Lung (tissue), 17 donors: ENCODE measurements at places on chromosomes 13 and 19. TPM values are rescaled to one million over a fixed set of nuclear protein-coding genes. Genes with fewer than 3 reads are reported as not detected.

DNA sequence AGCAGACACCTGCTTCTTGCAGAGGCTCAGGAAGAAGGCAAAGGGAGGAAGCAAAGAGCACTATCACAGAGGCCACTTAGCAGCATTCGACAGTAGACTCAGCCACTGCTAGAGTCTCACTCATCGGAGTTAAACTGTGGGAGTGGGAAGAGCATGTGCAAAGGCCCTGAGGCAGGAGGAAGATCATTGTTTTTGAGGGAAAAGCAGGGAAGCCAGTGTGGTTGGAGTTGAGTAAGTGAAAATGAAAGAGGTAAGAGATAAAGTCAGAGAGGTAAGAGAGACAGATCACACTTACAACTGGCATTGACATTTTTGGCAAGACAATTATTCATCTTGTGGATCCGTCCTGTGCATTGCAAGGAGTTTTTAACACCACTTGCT lies 41.1 kb upstream of the CEACAM20 start:
- DNase-seq = no peak

DNA sequence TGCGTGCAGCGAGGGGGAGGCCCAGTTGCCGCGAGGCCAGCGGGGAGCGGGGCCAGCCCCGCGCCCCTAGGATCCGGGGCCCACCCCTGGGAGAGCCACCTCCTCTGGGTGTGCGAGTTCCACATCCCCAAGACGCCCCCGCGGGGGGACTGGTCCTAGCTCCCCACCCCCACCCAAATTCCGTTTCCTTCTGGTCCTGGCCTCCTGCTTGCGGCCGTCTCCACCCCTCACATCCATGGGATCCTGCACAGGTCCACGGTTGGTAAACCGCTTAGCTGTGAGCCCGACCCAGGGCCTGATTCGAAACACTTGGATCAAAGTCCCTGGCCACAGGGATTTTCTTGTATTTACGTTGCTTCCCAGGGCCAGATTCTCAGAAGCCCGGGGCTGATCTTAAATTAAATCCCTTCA lies 324 bp upstream of the FBXO17 start:
- DNase-seq = no peak

DNA sequence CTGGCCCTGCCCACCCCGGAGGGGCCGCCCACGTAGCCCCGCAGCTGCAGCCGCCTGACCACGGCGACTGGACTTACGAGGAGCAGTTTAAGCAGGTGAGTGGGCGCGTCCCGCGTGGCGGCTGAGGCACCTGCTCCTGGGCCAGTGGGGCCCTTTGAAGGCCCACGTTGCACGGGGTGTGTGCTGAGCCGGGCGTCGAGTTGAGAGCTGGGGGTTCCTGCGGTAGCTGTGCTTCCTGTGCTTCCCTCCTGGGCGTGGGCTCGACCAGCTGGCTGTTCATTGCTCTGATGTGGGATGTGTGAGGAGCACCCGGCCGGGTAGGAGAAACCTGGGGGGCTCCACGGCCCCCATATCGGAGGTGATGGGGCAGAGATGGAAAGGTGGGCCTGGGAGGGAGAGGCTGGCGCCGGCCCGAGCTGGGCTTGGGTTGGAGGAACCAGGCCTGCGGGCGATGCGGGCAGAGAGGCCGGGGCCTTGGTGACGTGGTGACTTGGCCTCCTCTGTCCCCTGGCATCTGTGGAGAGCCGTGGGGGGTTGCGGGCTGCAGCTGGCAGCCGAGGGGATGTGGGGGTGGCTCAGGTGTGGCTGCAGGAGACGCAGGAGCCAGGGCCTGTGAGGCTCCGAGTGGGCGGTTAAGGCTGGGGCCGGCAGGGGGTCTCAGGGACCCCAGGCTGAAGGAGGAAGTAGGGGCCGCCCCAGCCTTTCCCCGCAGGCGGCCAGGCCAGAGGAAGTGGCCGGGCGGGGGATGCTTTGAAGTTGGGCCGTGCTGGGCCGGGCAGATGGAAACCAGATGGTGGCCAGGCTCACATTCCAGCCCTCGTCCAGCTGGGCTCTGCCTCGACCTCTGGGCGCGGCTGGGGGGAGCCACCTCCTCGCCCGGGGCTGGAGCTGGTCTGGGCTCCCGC lies 7.1 kb downstream of the ARID3A start:
- peak; percentile 95 for DNase-seq

DNA sequence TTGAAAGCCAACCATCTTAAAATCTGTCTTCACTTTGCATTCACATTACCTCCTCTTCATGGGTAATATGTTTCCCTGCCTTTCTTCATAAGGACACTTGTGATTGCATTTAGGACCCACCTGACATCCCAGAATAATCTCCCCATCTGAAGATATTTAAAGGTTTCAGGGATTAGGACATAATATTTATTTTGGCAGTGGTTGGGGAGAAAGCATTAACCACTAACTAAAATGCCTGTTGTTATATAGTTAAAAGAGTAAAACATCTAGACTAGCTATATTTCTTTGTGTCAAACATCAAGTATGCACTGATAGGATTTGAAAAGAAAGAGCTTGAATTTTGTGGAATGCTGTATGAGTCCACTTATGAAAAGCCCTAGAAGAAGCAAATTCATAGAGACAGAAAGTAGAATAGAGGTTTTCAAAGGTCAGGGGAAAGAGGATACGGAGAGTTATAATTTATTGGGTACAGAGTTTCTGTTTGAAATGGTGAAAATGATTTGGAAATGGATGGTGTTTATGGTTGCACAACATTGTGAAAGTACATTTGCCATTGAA lies 457.7 kb upstream of the SPRY2 start:
- DNase-seq = no peak

DNA sequence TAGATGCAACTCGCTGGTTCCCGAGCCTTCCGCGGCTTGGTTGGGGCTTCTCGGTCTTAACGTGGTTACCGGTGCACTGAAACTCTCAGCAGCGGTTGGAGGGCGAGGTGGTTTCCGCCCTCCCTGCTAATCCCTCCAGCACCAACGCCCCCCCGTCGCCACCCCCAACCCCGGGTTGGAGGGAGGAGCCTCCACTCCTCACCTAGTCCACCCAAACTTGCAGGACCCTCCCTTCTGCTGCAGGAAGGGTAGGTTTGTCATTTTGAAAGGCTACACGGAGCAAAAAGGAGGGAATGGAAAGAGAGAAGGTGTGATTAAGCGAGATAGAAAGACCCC lies 465.0 kb downstream of the ITGBL1 start:
- no peak for DNase-seq

DNA sequence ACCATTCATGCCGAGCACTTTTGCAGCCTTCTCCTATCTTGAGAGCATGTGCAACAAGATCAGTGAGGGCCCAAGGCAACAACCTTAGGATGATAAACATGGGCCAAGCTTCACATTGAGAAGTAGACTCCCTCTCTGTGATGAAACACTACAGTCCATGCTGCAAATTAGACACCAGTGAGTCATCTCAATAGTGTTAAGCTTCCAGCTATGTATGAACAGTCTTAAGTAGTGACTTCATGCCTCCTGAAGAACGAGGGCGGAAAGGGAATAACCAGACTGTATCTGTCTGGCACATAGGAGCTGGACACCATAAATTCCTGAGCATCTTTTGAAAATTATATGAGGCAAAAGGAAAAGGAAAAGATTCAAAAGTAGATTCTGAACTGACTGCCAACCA lies 309.9 kb upstream of the SLITRK1 start:
- no peak for DNase-seq

- DNase-seq = no peak
Measured at GRCh38 chr19:5642204-5642603, 19.3 kb downstream of the SAFB start.

DNA sequence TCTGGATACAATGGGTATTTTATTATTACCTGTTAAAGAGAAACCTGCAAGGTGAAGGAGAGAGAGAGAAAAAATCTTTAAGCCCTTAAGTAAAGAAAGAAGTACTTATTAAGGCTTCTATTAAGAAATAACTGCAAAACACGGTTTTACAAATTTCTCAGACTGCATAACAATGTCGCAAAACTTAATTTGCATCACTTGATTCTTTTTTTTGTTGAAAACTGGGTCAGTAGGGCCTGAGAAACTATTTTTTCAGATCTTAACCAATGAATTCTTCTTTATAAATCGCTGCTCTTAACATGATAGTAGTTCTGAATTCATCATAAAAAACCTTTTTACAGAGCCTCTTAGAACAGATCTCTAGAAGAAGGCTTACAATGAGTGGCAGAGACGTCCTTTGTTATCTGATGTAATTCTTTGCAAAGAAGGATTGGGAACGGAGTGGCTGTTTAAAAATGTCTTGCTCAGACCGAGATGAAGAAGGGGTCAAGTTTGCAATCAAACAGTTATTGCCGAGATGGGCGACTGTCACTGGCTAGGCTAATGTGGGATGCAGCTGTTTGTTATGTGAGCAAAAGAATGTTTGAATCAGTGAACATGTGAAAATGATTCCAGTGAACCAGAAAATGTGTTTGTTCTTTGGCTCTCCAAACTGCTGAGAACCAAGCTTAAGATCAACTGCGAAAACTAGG lies 76.3 kb downstream of the ZNF536 start:
- DNase-seq = peak; percentile 78

DNA sequence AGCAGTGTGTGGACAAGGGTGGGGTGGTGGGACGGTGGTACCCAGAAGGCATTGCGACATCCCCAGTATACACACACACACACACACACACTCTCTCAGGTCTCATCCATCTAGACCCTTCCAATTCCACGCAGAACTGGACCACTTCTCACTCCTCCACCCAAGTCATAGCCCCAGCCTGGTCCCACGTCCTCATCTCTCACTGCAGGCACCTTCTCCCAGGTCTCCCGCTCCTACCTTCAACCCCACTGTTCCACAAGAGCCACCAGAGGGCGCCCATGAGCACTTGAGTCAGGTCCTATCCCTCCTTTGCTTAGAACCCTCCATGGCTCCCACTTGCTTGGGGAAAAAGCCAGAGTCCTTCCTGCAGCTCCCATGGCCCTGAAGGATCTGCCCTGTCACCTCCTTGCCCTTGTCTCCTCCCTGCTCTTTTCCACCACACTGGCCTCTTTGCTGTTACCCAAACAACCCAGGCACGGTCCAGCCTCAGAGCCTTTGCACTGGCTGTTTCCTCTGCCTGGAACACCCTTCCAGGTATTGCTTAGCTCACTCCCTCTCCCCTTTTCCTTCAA lies 62.6 kb downstream of the IER2 start:
- DNase-seq = no peak

- peak; percentile 70 for DNase-seq
Measured at GRCh38 chr13:80945328-80945727, 604.4 kb upstream of the SPRY2 start.

DNA sequence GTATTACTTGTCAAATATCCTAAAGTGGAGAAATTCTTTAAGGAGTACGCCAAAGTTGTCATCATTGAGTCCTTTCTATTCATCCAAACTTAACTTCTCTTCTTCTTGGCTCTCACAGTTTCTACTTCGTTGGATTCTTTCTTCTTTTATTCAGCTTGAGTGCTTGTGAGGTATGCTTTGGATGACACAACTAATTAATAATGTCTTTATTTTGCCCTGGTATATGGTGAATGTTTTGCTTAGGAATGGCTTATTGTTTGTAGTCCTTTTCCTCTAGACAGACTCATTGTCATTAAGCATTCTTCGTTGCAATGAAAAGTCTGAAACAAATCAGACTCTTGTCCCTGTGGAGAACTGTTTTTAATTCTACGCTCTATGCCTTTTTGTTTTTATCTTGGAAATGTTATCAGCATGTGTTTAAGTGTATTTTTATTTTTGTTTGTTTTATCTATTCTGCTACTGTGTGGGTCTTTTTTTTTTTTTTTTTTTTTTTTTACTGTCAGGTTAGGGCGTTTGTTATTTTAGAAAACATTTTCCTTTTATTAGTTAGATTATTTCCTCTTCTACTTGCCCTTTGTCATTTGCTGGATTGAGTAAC lies 471.5 kb downstream of the GPC6 start:
- DNase-seq = no peak

DNA sequence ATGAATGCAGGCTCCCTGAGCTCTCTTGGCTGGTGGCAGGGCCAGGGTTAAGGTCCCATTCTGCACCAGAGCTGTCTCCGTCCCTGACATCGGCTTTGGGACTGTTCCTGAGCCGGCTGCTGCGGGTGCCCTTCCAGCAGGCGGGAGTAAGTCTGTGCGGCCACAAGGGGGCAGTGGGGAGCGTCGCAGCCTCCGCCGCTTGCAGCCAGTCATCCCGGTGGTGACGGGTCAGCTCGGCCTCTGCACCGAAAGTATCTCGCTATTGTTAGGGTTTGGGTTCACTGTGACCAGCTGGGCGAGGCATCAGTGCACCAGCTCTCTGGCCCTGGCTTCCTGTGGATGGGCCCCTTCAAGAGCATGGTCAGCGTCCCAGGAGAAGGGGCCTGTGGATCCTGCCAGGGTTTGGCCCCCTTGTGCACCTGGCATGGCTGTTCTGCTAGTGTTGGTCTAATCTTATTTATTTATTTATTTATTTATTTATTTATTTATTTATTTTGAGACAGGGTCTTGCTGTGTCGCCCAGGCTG lies 15.1 kb downstream of the NDUFB7 start:
- peak; percentile 55 for DNase-seq

GRCh38 chr13:84684048-84684662 lies 801.9 kb upstream of the SLITRK1 start:
- DNase-seq = no peak

GRCh38 chr13:113528101-113528812 lies 37.7 kb upstream of the DCUN1D2 start:
- DNase-seq = peak; percentile 47

DNA sequence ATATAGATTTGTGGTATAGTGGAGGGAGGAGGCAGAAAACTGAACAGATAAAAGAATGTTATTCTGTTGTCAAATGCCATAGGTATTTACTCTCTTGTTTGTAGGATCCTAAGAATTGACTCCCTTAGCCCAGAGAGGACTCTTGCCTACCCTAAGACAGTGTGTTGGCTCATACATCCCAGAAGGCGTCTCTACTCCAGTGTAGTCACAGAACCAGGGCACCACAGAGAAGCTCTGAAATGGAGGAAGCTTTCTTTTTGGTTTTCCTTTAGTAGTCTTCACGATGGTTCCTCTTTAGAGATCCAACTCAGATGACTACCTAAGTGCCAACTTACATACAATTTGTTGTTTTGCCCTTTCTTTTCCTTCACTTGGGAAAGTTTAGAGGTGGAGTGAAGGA lies 14.0 kb downstream of the GPR183 start:
- no peak for DNase-seq

GRCh38 chr19:28242317-28242927 lies 970.5 kb downstream of the UQCRFS1 start:
- peak; percentile 15 for DNase-seq

GRCh38 chr13:77918391-77919245 lies at the start of gene EDNRB:
Gene EDNRB (minus strand): TSS chr13:77918831. CDS start chr13:77918573, 258 bp downstream.
- peak; percentile 86 for DNase-seq

GRCh38 chr19:46984077-46985010 lies 35.3 kb upstream of the NPAS1 start:
- DNase-seq = no peak

- no peak for DNase-seq
Measured at GRCh38 chr13:51679616-51680015, 95.4 kb downstream of the WDFY2 start.

- DNase-seq = no peak
Measured at GRCh38 chr13:27176470-27177410, 5.1 kb upstream of the USP12 start.

- DNase-seq = peak; percentile 88
Measured at GRCh38 chr19:10259162-10259905, 7.3 kb downstream of the MRPL4 start.

- peak; percentile 2 for DNase-seq
Measured at GRCh38 chr13:101838323-101838722, 385.8 kb downstream of the ITGBL1 start.

Gene TBXA2R
- 4.3 TPM for polyA plus RNA-seq

Gene ZNF45
- 6.2 TPM for polyA plus RNA-seq

Gene CEACAM3
- 21.9 TPM for polyA plus RNA-seq

Gene ZNF571
- 3.3 TPM for polyA plus RNA-seq

Gene LRRC8E
- 3.7 TPM for polyA plus RNA-seq

Gene SPC24
- polyA plus RNA-seq = 1.3 TPM

Gene MYO16
- polyA plus RNA-seq = 0.39 TPM

Gene METTL21C
- not detected for polyA plus RNA-seq

Gene URAD
- polyA plus RNA-seq = not detected

Gene NOVA2
- 2.3 TPM for polyA plus RNA-seq

Gene TLE2
- 30.8 TPM for polyA plus RNA-seq

Gene ATP4B
- polyA plus RNA-seq = not detected
